T-helper 17 cell (primary cell): ENCODE measurements at places on chromosomes 13 and 19.

DNA sequence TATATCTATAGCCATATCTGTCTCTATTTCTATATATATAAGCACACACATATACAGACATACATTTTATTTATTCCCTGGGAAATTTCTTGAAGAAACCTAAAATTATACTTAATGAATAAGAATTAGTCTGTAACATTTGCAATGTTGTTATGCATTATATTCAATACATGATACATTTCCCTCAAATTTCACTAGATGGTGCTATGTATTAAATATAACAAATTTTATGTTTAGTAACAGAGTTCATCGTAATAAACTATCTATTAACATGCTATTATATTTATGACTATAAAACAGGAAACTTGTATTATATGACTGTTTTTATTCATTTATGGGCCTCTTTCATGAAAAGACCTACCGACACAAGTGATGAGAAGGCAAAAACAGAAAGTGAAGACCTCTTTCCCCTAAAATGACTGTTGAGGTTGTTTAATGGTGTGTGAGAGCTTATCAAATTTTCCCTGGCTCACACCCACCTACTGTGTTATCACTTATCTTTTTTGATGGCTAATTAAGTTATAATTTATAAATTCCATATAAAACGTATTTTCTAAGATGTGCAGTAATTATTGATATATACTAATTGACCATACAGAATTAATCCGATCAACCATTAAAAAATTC, 881.9 kb downstream of the SLITRK6 start:
- no peak for DNase-seq

DNA sequence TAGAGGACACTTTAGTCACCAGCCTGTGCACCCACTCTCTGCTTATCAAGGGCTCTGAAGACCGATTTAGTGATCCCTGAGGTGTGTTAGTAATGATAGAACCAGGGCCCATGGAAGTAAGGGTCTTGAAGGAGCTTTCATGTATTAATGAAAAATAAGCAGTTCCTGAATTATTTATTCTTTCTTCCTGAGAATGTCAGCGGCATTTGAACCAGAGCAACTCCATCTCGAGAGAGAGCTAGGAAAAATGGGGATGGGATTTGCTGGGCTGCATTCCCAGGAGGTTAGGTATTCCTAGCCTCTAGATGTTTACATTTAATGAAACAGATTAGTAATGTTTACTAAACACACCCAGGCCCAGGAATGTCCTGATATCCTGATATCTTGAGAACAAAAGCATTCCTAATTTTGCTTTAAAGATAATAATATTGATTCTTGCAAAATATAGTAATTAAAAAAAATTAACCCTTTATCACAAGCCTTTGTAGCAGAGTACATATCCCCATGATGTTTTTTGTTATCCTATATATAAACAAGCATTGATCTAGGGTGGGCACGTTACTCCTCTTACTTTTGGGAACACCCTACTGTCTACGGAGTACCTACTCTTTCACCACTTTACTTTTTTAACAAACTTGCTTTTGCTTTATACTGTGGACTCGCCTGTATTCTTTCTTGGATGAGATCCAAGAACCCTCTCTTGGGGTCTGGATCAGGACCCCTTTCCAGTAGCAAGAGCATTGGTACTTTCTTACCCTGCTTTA, 63.1 kb downstream of the COG3 start:
- no peak for DNase-seq

DNA sequence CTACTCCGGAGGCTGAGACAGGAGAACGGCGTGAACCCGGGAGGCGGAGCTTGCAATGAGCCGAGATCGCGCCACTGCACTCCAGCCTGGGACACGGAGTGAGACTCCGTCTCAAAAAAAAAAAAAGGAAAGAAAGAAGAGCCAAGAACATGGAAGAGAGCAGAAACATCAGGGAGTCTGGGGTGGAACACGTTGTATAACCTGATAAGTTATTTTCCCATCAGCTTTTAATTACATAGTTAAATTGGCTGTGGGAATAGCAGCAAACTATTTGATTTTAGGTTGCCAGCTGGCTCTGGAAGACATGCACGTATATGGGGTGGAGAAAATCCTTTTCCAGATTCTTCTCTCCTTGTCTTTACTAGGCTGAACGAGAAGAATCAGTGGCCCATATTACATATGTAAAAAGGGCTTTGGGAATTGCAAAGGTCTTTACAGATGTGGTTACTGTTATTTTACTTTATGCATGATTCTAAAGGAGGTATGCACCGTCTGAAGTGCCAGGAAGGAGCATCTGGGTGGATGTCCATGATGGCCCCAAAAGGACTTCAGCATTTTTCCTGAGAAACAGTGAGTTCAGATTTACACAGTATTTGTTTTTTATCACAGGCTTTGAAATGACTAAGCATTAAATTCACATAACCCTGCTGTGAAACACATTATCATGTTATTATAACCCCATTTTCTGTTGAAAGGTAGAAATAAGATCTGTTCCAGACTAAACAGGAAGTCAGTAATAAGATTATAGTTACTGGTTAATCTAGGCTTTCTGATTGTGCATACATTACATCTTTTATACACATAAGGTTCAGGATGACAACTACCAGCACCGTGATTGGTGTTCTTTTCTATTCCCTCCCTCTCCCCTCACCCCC, 4.6 kb upstream of the NAA16 start:
- no peak for DNase-seq

- DNase-seq: no peak
Measured at GRCh38 chr13:113096745-113097305, 8.8 kb upstream of the F7 start.

DNA sequence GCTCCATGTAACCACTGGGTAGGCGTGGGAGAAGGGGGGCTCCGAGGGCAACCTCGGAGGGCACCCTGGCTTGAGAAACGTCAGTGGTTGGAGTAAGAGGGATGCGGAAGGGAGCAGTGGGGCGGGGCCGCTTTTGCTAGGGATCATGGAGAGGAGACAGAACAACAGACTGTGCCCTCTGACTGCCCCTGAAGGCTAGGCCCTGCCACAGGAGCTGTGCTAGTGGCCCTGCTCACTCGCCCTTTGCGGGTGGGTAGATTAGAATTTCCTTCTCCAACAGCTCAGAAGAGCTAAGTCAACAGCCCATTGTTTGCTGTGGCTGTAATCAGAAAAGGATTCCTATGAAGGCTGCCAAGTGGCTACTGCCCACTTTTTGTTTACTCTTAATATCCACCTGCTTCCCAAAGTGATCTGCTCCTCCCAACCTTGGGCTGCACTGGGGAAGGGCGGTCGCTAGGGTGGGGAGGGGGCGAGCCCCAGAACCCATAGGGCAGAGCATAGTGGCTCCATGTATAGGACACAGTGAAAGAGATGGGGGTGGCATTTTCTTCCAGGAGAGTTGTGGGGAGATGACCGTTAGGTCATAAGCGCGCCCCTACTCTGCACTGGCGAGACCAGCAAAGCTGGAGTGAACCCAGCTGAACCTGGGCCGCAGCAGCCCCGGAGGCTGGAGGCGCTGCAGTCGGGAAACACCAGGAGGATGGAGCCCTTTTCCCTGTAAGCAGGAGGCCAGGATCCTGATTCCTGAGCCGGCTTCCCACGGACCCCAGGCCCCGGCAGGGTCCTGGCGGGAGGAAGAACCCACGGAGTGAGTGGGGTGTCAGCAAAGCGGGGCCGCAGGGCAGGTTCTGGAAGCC, 1.9 kb upstream of the C1QTNF9 start:
- DNase-seq: no peak

DNA sequence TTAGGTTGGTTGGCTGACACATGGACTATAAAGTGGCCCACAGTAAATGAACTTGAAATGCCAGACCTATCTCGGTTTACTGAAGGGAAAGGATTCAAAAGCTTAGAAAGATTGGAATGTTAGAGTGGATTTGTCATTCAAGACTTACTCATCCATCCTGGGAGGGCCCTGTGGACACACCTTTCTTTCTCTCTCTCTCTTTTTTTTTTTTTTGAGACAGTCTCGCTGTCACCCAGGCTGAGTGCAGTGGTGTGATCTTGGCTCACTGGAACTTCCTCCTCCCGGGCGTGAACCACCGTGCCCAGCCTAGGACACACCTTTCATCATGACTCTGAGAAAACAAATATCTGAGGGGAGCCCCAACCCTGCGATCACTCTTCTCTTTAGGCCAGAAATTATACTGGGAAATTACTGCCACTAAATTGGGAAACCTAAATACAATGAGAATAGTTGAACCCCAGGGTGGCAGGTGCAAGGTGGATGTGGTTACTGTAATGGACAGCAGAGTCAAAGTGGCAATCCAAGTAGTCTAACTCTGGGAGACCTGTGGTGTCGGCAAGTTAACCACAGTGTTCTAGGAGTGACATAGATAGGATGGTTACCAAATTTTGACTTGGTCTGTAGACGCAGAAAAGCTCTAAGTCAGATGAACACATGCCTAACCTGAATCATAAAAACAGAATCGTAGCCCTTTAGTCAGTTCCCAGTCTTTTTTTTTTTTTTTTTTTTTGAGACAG, 47.1 kb upstream of the ZMYM5 start:
- no peak for DNase-seq

GRCh38 chr19:15672580-15673175, at the start of gene CYP4F12:
TSS of gene CYP4F12 (plus strand) at chr19:15673087. CDS start at chr19:15673530, 443 bp downstream.
- no peak for DNase-seq

DNA sequence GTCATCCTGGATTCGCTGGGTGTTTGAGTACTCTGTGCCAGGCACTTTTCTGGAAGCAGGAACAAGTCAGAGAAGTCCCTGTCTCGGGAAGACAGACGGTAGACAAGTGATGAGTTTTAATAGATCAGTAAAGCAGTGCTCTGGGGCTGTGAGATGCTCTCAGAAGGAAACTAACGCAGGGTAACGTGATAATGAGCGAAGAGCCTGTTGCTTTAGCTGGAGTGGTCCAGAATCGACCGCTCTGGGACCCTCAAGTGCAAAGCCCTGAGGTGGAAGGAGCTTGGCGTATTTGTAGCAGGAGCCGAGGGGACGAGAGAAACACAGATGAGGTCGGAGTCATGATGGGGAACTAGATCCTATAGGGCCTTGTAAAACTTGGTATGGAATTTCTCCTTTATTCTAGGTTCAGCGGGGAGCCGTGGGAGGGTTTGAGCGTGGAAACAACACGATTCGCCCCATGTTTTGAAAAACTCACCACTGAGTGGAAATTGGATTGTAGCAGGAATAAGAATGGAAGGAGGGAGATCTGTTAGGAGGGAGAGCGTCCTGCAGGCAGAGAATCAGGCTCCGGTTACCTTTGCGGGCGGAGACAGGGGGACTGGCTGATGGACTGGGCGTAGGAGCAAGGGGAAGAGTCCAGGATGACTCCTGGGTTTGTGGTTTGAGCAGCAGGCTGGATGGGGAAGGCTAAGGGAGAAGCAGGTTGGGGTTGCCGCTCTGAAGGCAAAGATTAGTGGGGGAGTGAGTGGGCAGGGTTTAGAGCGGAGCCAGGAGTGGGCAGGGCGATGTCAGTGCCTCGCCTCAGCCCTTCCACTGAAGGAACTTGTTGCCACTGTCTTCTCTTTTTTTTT, 763 bp downstream of the POLD1 start:
- DNase-seq: no peak

- DNase-seq: no peak
Measured at GRCh38 chr13:37295071-37295470, 189.6 kb upstream of the CSNK1A1L start.

DNA sequence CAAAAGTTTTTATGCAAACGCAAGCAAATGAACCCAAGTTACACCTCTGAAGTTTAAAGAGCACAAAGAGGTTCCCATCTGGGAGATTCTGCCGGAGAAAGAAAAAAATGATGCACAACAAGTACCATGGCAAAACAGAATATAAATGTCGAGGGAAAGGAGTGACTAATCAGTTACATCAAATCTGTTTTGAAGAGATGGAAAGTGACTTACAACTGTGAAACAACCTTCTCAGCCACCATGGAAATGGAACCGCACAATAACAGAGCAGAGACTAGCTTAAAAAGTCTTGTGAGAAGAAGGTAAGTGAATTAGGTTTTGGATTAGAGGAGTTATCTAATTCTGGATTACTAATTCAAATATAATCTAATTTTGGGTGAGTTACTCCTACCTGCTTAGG, 2.4 kb downstream of the HSPH1 start:
- no peak for DNase-seq

GRCh38 chr13:110168999-110169933, 137.7 kb downstream of the COL4A1 start:
- DNase-seq: no peak
